Left kidney (tissue), 8 donors: ENCODE measurements at places on chromosomes 1 and 21. TPM values are rescaled to one million over a fixed set of nuclear protein-coding genes. Genes with fewer than 3 reads are reported as not detected.

Gene GSTM1
- 115 TPM for polyA plus RNA-seq

Gene SPATA21
- 0.40 TPM for polyA plus RNA-seq

- DNase-seq = peak; percentile 51
These were observed 10.6 kb downstream of the FCMR start for GRCh38 chr1:206911064-206911663.

- DNase-seq = no peak
These were observed 99.0 kb downstream of the IER5 start for GRCh38 chr1:181187337-181188126.

- no peak for DNase-seq
These were observed 41.6 kb downstream of the ARHGEF16 start for GRCh38 chr1:3495776-3496745.

DNA sequence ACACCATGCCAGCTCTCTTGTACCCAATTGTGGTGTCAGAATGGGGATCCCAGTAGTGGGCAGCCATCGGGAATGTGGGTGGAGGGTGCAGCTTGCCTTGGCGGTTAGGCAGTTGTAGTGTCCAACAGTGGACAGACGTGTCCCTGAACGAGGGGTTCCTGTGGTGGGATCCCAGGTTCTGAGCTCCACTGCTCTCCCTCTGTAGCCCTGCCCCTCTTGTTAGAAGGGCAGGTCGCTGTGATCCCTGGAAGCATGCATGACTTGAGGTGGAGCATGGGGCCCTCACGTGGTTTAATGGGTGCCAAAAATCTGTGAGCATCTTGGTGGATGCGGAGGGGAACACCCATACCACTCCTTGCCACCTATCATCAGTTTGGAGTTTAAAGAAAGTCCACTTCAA, 4.3 kb downstream of the GALNT2 start:
- DNase-seq = no peak

- no peak for DNase-seq
These were observed 95.5 kb downstream of the TNFSF18 start for GRCh38 chr1:172955161-172955815.

- no peak for DNase-seq
These were observed 1.0 kb downstream of the ARID1A start for GRCh38 chr1:26696654-26697430.

DNA sequence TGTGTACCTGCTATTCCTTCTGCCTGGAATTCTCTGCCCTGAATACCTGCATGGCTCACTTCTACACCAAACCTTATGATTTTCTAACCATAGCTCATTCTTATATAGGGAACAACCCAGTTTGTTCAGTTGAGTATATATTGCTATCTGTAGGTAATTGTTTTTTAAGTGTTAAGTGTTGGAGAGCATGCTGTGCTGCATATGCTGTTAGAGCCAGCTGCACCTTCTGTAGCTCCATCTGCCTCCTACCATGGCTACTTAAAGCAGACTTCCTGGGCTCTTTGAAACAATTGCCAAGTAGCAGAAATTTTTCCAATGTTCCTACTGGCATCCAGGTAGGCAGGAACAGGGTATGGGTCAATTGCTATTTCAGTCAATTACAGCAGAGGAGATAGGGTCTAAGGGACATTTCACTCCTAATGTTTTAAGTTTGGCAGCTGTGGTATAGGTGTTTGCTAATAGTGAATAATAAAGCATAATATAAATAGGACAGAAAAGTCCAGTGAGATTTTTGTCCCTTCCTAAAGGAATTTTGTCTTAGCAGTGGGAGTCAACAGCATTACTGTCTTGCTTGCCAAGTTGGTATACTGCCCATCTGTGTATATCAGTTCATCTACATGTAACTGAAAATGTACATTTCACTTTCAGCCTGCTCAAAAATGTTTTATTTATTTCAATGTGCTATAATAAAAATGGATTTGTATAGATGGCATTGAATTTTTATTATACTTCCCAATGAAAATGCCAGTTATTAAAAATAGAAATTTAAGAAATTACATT, 34.0 kb upstream of the C1orf115 start:
- no peak for DNase-seq

- DNase-seq = no peak
These were observed 163.0 kb upstream of the KAZN start for GRCh38 chr1:14435368-14436023.

DNA sequence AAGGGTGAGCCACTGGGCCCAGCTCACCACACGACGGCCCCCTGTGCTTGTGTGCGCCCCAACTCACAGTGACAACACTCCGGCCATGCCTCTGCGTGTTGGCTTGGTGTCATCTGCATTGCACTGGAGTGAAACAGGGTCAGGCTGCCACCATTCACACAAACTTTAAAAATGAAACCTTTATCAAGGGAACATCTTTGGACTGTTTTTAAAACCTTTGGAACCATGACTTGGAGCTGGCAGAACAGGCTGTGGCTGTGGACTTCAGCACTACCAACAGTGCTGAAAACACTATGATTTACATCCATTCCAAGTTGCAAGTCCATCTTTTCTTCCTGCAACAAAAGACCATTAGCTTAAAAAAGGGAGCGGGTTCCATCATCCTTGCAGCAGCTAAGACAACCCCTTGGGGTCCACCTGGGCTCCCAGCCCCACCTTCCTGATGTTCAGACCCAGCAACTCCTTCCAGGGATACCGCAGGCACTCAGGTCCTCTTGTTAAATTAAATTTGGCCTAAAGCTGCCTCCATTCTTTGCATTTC, 25.6 kb downstream of the POFUT2 start:
- no peak for DNase-seq

GRCh38 chr1:43566382-43567044, 35.8 kb downstream of the PTPRF start:
- no peak for DNase-seq
